ENCODE measurements at places on chromosomes 1 and 21. TPM values are rescaled to one million over a fixed set of nuclear protein-coding genes. Genes with fewer than 3 reads are reported as not detected.
A peak's percentile ranks its signal among the peaks of the same experiment; 100 is the strongest.

DNA sequence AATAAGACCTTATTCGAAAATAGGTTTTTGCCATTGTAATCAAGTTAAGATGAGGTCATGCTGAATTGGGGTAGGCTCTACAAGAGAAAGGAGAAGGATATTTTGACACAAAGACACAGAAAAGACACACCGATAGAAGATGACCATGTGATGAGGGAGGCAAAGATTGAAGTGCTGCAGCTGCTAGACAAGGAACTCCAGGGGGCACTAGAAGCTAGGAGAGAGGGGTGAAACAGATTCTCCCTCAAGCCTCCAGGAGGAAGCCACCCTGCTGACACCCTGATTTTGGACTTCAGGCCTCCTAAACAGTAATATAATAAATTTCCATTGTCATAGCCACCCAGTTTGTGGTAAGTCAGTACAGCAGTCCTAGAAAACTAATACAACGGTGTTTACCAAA, 506.8 kb upstream of the CAMK1G start:
- DNase-seq, result no peak

Gene LCE1C
- polyA plus RNA-seq, result not detected

DNA sequence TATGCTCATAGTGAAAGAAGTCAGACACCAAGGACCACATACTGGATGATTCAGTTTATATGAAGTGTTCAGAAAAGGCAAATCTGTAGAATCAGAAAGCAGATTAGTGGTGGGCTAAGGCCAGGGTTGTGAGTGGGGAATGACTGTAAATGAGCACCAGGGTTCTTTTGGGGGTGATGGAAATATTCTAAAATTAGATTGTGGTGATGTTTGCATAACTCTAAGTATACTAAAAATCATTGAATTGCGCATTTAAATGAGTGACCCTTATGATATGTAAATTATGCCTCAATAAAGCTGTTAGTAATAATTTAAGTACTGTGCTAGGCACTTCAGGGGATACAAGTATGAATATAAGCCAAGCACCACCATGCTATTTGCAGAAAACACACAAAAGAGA, 256.3 kb downstream of the TPR start:
- no peak for DNase-seq

GRCh38 chr1:240395336-240395735, 216.6 kb downstream of the GREM2 start:
- no peak for DNase-seq

Gene C1orf56
- polyA plus RNA-seq, result 6.3 TPM

Gene GIPC2
- 1.3 TPM for polyA plus RNA-seq

GRCh38 chr1:41838266-41838665, 80.5 kb downstream of the HIVEP3 start:
- DNase-seq, result no peak

GRCh38 chr1:94207695-94208094, 29.7 kb downstream of the ARHGAP29 start:
- DNase-seq, result no peak

Gene CD2
- 0.33 TPM for polyA plus RNA-seq

GRCh38 chr21:39265603-39266002, 47.8 kb downstream of the BRWD1 start:
- DNase-seq, result no peak

Gene MIXL1
- polyA plus RNA-seq, result not detected

Gene ERICH3
- polyA plus RNA-seq, result 0.08 TPM

GRCh38 chr1:22930240-22930912, 42.3 kb downstream of the LACTBL1 start:
- peak; percentile 39 for DNase-seq

DNA sequence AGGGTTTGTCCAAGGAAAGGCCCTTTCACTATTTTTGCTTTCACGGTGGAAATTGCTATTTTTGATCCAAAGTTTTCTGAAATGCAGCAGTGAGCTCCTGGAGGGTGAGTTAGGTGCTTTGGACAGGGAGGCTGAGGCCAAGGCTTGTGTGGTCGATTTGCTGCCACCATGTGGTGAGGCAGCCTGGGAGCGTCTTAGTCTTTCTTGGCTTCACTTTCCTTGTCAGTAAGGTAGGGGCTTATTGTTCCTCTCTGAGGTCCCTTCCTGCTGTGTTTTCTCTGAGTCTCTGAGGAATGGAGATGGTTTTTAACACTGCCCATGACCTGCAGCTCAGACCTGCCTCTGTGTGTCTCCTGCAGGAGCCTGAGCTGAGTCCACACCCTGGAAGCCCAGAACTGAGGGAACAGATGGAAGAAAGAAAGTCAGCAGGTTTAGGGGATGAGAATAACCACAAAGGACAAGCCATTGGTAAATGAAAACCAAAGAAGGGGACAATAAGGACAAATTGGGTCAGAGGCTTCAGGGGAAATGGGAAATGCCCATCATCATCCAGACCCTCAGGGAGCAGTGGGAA, 20.1 kb upstream of the S100A10 start:
- no peak for DNase-seq

Gene ZNF593OS
- not detected for polyA plus RNA-seq

DNA sequence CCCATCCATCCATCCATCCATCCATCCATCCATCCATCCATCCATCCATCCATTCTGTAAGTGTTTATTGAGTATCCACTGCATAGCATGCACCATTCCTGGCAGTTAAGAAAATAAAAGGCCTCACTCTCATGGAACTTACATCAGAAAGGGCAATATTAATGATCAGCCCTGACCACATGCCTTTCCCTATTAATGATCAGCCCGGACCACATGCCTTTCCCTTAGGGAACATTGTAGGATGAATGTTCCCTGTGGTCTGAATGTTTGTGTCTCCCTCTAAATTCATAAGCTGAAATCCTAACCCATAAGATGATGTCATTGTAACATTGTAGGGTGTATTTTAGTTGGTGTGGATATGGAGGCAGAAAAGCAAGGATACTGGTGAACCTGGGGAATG, 365.8 kb downstream of the KIF26B start:
- no peak for DNase-seq

GRCh38 chr21:29640080-29640508, 299.7 kb downstream of the GRIK1 start:
- no peak for DNase-seq

DNA sequence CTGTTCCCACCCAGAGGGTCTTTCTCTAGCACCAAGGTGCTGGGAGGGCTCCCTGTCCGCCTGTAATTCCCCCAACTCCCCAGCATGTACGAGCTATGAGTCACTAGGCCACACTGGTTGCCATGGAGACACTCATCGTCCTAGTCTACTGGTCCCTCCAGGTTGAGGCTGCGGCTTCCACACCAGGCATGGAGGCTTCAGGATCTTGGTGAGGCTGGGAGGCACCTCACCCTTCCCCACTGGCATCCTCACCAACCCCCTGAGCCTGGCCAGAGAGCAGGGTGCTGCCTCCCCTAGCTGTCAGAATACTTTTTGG, 75.6 kb upstream of the KAZN start:
- DNase-seq, result no peak

- DNase-seq, result no peak
Measured at GRCh38 chr1:183632114-183632513, 3.5 kb downstream of the ARPC5 start.

GRCh38 chr1:46691997-46692790, 20.5 kb downstream of the TEX38 start:
- no peak for DNase-seq

GRCh38 chr1:53315456-53316423, 12.1 kb downstream of the LRP8 start:
- no peak for DNase-seq

DNA sequence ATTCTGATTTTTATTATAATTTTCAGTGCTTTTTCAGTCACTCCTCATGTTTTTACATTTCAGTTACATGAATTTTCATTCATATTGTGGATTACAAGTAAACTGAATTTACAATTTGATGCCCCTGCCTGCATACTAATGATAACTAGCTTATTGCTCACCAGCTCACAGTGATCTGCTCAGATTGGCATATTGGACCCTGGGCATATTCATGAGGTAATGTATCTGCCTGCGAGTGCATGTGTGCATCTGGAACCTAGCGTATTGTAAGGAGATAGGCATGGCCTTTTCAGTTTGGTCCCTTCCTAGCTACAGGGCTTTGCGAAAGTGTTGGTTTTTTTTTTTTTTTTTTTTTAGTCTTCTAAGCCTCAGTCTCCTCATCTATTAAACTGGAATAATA, 213.7 kb downstream of the SDCCAG8 start:
- DNase-seq, result no peak
